HS-5 (cell line): ENCODE measurements at places on chromosomes 13 and 19.

DNA sequence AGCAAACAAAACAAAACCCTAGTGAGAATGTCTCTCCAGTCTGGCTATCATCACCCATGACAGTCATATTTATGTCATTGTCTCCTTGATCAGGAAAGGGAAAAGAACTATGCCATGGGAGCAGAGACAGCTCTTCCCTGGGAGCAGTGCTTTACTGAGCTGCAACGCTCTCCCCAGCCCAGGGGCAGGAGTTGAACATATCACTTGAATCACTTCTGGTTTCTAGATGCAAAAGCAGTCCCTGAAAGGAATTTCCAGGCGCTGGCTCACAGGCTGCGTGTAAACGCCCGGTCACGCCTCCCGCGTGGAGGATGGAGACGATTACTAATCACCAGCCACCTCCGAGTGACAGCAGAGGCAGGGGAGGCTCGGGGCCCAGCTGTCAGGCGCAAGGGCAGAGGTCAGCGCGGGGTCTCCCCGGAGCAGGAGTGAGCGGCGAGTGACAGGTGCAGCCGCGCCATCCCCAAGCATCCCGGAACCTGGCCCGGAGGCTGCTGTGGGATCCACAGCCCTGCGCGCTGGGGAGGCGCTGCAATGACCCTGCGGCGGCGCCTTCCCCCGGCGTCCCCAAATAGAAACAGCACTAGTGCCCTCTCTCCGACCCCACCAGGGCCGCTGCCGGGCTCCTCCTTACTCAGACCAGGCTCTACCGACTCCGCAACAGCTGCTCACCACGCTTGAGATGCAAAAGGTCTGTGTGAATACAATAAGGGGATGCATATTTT is 23.5 kb upstream of the DCLK1 start:
- no peak for DNase-seq

- no peak for DNase-seq
These were observed 6.1 kb downstream of the DHRS12 start for GRCh38 chr13:51797664-51798488.

- DNase-seq: no peak
These were observed 8.0 kb upstream of the POU2F2 start for GRCh38 chr19:42140125-42140754.

DNA sequence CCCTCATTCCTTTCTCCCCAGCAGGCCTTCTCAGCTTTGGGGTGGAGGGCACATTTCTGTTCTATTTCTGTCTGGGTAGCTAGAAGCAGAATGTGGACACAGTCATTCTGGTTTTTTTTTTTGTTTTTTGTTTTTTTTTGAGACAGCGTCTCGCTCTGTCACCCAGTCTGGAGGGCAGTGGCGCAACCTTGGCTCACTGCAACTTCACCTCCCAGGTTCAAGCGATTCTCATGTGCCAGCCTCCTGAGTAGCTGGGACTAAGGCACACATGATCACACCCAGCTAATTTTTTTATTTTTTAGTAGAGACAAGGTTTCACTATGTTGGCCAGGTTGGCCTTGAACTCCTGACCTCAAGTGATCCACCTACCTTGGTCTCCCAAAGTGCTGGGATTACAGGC is 20.3 kb downstream of the CLPTM1 start:
- no peak for DNase-seq

GRCh38 chr19:42295342-42295741 is 6.6 kb upstream of the PRR19 start:
- DNase-seq: no peak

DNA sequence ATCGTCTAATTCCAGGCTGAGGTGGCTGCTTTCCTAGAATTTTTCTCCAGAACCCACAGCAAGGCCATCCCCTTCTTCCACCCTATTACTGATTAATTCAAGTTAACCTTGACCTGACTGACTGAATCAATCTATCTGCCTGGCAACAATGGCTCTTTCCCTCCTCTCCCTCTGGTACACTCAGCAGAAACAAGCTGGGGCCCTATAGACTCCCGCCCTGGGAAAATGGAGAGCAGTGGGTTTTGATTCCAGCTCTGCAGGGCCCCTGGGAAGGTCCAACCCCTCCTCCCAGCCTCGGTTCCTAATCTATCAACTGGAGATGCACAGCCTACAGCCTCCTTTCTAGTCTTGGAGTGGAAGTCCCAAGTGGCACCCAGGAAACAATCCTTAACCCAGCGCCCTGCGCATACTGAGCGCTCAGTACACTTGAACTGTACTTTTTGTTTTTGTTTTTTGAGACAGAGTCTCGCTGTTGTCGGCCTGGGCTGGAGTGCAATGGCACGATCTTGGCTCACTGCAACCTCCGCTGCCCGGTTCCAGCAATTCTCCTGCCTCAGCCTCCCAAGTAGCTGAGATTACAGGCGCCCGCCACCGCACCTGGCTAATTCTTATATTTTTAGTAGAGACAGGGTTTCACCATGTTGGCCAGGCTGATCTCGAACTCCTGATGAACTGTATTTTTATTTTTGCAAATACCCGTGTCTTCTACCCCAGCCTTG is 5.2 kb upstream of the C3 start:
- no peak for DNase-seq

GRCh38 chr19:5466814-5467291 is 11.6 kb downstream of the ZNRF4 start:
- DNase-seq: no peak

GRCh38 chr13:92994056-92994455 is 232.6 kb upstream of the GPC6 start:
- peak; percentile 14 for DNase-seq

- no peak for DNase-seq
These were observed 54.9 kb upstream of the SACS start for GRCh38 chr13:23488442-23488841.

GRCh38 chr13:21557995-21558394 is 46.0 kb downstream of the MICU2 start:
- DNase-seq: no peak
